ENCODE measurements at places on chromosomes 3 and 15.
A peak's percentile ranks its signal among the peaks of the same experiment; 100 is the strongest.

- no peak for DNase-seq
Measured at GRCh38 chr3:94256888-94257813, 194.3 kb downstream of the NSUN3 start.

- DNase-seq, result no peak
Measured at GRCh38 chr3:16877505-16877904, 7.2 kb upstream of the PLCL2 start.

GRCh38 chr3:40827226-40827625 is 302.5 kb downstream of the ZNF621 start:
- DNase-seq, result no peak

DNA sequence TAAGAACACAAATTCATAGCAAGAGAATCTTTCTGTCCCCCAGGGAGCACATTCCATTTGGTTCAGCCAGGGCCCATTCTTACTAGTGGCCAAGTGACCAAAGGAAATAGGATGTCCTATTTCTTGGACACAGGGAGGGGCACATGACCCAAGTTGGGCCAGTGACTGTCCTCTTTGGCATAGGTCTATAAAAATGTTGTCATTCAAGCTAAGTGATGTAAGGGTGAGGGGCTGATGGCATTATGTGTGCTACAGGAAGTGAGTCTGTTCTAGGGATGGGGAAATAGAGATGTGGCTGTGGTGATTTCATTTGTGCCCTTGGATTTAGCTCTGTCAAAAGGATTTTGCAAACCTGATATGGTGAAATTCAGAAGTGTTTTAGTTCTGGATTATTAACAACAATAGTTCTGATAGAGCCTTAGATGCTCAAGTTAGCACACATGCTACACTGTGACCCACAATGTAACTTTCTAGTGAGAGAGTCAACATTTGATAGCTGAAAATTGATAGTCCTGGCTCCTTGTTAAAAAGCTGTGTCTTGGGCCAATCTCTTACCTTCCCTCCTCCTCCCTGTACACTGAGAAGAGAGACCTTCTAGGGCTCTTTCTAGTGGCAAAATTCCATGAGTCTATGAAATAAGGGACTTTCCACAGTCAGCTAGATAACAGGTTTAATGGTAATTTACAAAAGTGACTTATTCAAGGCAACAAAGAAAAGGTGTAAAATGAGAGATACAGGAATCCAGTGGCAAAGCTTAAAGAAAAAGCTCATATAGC is 117.2 kb downstream of the THRB start:
- no peak for DNase-seq

DNA sequence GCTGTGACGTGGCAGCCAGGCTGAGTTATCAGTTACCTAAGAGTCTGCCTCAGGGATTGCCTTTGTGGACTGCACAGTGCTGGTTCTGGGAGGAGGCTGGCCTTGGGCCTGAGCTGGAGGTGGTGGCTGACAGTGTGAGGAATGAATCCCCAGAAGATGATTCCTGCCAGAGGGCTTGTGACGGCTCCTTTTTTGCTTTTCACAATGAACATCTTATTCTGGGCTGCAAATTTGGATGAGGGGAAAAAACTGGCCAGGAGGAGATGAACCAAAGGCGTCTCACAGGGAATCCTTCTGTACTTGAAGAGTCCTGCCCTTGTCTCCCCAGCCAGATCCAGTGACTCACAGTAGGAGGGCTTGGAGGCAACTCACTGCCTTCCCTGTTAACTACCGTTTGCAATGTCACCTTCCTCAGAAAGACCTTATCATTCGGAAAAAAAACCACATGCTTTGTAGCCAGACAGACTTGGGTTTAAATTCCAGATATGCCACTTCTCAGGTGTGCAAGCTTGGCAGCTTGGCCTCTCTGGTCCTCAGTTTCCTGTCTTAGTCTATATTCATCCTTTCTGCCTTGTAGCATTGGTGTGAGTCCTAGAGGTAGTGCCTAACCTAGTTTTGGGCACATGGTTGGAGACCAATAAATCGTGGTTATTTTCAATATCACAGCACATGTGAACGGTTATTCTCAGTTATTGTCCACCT is 19.1 kb downstream of the ST6GAL1 start:
- DNase-seq, result no peak

DNA sequence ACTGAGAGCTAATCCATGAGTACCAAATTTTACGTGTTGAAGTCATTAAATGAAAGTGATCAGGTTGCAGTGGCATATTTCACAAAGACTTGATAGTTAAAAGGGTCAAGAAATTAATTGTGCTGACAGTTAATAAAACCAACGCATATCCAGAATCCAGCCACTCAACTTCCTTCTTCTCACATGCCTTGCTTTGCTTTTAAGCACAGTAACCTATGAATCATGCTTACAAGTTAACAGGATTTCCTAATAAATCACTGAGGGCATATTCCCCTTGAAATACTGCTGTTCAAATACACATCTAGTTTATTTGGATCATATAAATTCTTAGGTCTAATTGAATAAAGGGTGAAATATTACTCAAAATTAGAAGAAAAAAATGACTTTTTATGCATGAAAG is 801.5 kb upstream of the EPHA6 start:
- DNase-seq, result no peak

- no peak for DNase-seq
Measured at GRCh38 chr3:154168998-154169795, 48.0 kb downstream of the ARHGEF26 start.

DNA sequence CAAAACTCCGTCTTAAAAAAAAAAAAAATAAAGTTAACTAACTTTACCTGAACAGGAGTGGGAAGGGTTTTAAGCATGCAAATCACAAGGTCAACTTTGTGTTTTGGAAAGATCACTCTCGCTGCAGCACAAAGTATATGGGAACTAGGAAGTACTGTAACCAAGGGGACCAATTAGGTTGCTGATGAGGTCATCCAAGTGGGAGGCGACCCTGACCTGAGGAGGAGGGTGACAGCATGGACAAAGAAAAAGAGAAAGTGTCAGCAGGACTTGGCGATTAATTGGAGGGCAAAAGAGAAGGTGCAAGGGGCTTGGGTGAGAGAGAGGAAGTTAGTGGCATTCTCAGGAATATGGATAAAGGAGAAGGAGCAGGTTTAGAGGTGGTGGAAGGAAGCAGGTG is 89.5 kb upstream of the ZBED2 start:
- DNase-seq, result no peak

DNA sequence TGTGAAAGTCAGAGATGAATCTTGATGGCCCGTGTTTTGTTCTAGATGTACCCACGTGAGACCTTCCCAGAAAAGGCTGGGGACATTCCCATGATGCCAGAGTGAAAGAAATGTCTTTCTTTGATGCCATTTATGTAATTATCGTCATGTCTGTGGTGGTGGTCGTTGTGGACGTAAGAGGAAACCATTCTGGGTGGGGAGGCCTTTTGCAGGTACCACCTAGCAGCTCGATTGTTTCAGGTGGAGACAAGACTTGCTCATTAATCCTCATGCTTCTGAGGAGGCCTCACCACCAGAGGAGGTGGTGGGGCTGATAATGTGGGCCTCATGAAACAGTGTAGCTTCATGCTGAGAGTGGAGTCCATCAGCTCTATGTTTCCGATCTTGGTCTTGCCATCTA is 58.1 kb upstream of the USP3 start:
- DNase-seq, result no peak

GRCh38 chr15:50380089-50380488 is 25.1 kb upstream of the GABPB1 start:
- no peak for DNase-seq

GRCh38 chr15:80379693-80380092 is 24.5 kb upstream of the ARNT2 start:
- no peak for DNase-seq

DNA sequence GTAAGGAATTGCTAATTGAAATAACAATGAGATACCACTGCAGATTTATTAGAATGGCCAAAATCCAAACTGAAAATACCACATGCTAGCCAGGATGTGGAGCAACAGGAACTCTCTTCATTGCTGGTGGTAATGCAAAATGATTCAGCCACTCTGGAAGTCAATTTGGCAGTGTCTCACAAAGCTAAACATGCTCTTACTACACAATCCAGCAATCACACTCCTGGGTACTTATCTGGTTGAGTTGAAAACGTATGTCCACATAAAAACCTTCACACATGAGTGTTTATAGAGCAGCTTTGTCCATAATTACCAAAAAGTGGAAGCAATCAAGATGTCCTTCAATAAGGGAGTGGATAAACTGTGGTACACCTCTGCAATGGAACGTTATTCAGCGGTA is 113.3 kb downstream of the SMAD6 start:
- DNase-seq, result no peak

GRCh38 chr15:63146684-63147083 is 10.6 kb downstream of the RPS27L start:
- no peak for DNase-seq

DNA sequence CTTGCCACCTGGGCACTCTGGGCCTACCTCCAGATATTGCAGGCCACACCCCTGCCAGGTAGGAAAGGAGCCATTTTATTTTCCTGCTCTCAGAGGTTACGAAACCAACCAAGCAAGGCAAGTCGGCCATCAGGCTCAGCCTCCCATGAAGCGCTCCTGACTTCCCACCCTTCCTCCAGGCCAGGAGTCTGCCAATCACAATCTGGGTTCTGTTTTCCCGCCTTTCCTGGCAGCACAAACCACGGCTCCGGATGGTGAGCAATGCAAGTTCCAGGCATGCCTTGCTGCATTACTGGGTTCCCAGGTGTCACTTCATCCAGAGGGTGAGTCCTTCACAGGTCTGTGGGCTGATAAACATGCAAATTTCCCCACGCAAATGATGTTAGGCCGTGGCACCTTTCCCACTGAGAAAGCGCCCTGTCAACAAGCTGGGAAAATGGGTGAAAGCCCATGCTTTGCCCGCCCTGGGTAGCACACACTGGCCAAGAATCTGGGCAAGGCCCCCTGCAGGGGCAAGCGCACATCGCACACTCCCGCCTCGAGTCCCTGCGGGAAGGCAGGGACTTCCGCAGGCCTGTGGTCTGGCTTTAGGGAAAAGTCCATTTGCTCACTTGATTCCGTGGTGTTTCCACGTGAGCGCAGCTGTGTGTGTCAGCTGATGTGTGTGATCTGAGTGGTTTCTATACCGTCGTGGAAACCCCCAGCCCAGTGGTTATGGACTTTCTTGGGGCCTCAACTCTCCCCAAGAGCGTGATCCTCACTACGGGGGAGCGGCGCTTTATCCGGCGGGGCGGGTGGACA is 61.6 kb upstream of the RYK start:
- DNase-seq, result peak; percentile 18

GRCh38 chr3:68072062-68072461 is 417.6 kb upstream of the SUCLG2 start:
- no peak for DNase-seq

- no peak for DNase-seq
Measured at GRCh38 chr15:94348084-94348483, 116.7 kb downstream of the MCTP2 start.

DNA sequence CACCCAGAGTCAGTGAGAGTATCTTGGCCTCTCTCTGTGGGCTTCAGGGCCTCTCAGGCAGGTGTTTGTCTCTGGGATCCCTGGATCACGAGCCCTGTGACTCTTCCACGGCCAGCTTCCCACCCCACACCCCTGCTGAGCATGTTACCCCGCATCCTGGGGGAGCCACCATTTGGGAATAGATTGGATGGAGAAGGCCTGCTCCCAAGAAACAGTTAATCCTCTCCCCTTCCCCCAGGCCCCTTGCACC is 15.5 kb upstream of the SRP14 start:
- DNase-seq, result no peak

DNA sequence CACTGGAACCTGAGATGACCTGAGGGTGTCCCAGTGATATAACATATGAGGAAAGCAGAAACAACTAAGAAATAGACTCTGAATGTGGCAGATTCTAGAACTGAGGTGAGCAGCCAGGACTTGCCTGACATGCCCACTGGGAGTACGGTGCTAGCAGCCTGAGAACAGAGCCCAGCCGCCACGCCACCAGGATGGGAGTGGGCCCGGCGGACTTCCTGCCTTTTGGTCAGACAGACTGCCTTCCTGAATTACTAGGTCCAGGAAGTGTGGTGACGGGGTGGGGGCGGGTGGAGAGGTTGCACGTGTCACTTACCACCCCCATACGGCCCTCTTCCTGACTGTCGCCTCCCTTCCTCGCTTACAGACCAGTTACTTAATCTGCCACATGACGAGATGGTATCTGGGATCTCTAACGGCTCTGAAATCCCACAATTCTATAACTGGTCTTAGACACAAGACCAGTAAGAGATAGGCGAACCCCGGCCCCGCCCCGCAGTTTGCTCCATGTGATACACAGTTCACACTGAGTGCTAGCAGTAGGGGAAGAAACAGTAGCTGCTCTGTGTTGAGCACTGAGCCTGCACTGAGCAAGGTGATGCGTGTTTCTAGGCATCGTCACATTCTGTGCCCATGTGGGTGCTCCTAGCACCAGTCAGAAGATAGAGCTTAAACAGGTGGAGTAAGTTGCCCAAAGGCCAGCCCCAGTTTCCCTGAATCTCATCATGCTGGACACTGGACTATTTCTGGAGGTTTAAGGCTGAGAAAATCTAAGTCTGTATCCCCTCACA is 95.7 kb downstream of the CPN2 start:
- peak; percentile 55 for DNase-seq

- peak; percentile 65 for DNase-seq
Measured at GRCh38 chr15:74782259-74783071, 585 bp downstream of the CSK start.

DNA sequence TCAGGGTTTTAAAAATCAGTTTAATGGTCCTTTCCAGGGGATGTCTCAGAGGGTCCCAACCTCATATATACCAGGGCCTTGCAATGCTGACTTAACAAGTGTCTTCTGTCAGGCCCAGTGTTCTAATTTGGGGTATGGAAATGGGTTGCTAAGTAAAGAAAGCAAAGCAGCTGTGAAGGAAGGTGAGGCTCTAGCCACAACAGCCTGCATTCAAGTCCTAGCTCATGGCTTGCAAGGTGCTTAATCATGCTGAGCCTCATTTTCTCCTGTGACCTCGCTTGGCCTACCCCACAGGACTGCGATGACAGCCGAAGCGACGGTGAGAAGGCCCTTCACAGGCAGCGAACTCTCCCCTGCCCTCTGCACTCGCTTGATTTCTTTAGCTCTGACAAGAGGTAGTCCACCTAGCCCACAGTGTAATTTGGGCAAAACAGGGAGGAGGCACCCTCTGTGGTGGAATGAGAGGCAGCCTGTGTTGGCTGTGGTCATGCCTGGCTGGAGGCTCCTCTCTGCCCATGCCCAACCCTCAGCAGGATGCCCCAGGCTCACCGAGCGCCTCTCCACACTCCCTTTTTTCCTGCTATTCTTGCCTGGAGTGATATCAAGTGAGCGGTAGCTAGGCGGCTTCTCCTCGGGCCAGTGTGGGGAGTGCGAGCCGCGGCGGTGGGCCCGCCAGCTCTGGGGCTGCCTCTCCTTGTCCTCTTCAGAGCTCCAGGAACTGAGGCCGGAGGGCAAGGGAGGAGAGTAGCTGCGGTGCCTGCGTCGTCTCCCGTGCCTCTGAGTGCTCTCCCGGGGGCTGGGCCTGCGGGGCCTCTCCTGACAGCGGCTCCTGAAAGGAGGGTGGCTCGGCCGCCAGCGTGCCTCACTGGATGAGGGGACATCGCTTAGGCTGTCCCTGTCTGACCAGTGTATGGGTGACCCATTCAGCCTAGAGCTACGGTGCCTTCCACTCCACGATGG is 29.2 kb downstream of the ILDR1 start:
- DNase-seq, result no peak

GRCh38 chr15:42053010-42053409 is 32.2 kb upstream of the PLA2G4E start:
- DNase-seq, result no peak

Measured in stimulated activated CD4-positive, alpha-beta T cell treated with anti-CD3 and anti-CD28 coated beads, Interleukin-2, amount 100 ng/mL, for 24 hours (primary cell).